ENCODE measurements at places on chromosomes 12 and 14.

- DNase-seq = no peak
Measured at GRCh38 chr12:59164991-59165718, 244.9 kb upstream of the LRIG3 start.

GRCh38 chr12:67193704-67194103 is 75.5 kb upstream of the CAND1 start:
- no peak for DNase-seq

GRCh38 chr12:106258935-106259334 is 11.1 kb upstream of the CKAP4 start:
- no peak for DNase-seq

- no peak for DNase-seq
Measured at GRCh38 chr12:69231479-69231878, 7.9 kb upstream of the CPSF6 start.

GRCh38 chr12:45309836-45310626 is 94.1 kb downstream of the ANO6 start:
- DNase-seq = no peak

DNA sequence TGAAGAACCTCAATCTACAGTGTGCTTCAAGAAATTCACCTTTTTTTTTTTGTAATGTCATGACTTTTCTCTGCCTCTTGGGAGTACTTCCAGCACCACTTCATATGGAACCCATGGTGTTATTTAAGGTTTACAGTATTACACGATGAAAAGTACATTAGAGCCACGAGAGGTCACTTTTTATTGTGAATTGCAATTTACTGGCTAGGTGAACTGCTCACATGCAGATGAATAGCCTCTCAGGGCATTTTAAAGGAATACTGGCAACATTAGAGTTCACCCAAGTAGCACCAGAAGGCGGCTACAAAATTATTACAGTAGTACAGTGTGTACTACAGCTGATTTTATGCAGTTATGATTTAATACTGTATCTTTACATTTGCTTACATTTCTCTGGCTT is 99.1 kb upstream of the PPP4R3A start:
- no peak for DNase-seq

DNA sequence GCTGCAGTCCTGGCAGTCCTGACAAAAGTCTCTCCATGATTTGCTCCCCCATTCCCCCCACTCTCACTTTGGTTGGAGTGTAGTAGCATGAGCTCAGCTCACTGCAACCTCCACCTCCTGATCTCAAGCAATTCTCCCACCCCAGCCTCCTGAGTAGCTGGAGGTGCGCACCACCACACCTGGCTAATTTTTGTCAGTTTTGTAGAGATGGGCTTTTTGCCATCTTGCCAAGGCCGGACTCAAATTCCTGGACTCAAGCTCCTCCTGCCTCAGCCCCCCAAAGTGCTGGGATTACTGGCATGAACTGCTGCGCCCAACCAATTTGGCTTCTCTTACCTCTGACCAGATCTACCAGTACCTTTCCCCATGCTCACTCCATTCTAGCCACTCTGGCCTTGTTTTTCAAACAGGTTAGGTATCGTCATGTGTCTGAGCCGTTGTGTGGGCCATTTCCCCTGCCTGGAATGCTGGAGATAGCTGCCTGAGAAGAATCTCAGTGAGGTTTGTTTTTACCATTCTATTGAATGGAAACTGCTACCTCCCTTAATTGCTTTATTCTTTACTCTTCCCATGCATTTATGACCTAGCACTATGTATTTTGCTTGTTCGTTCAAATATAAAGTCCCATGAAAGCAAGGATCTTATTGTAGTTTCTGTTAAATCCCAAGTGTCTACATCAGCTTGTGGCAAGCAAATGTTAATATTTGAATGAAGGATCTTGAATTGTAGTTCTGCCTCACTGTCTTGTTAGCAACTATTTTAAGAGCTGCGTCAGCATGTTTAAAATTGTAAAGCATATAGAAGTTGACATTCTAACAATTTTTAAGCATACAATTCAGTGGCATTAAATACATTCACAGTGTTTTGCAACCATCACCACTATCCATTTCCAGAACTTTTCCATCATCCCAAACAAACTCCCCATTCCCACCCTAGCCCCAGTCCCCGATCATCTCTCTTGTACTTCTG is 39.7 kb downstream of the CPSF6 start:
- DNase-seq = no peak

GRCh38 chr12:51536159-51536558 is 54.9 kb upstream of the SCN8A start:
- DNase-seq = no peak

- no peak for DNase-seq
Measured at GRCh38 chr12:56256326-56256960, 1.7 kb downstream of the ANKRD52 start.

DNA sequence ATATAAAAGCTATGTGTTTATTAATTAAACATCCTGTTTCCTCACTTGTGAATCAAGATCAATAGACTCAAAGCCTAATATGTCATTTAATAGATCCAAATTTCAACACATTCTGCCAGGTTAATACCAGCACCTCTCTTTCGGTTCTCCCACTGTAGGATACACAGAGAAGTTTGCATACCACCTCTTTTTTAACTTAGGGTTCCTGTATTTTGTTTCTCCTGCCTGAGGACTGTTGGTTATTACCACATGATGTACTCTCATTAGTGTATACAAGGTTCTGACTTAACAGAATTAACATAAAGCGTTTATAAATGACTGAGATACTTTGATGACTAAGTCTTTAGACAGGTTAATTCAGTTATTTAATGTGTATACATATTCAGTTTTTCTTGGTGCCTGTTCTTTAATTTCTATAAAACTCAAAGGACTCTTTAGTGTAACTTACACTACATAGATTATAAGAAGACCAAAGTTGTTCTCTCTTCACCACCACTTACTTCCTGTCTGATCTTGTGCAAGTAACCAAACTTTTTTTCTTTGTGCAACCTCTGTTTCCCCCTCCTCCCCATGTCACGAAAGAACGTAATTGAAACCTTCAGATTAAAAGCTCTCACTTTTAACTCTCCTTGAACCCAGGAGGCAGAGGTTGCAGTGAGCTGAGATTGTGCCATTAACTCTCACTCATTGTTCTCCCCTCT is 89.8 kb upstream of the DNM1L start:
- no peak for DNase-seq

DNA sequence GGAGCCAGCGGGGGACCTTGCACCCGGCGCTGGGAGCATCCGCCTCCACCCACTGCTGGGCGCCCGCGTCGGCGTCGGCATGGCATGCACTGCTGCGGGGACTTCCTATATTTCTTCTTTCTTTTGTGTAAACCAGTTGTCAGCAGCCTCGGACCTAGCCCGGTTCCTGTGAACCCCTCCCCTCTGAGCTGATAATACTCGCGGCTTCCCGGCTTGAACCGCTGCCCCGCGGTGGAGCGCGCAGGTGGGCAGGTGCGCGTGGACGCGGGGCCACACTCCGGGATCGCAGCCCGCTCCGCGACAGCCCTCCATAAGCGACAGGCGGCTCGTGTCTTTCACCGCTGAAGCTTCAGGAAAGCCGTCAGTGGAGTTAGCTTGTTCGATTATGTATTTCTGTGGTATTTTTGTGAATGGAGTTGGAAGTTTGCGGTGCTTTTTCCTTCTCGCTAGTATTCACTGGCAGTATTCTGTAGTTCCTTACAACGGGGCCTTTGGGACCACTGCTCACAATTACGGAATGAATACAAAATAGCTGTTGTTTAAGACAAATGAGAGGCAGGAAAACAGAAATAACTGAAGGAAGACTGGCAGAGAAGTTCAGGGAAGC is 870 bp downstream of the BMAL2 start:
- DNase-seq = peak; percentile 10

GRCh38 chr12:26097046-26097878 is 27.6 kb downstream of the BHLHE41 start:
- peak; percentile 14 for DNase-seq

DNA sequence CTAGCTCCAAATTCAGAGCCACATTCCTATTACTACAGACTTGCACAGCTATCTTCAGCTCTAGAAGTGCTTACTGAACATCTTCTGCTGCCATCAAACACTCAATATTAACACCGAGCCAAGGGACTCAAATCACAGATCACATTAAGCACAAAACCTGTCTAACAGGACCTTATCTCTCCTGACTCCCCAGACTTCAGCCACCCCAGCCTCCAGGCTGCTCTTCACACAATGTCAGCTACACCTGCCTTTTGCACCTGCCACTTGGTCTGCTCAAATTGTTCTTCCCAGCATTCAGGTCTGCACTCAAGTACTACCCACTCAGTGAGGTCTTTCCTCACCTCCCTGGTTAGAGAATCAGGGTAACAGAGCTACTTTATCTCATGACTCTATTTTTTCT is 57.1 kb downstream of the GALC start:
- no peak for DNase-seq

GRCh38 chr12:63353559-63353958 is 202.6 kb upstream of the AVPR1A start:
- DNase-seq = no peak

DNA sequence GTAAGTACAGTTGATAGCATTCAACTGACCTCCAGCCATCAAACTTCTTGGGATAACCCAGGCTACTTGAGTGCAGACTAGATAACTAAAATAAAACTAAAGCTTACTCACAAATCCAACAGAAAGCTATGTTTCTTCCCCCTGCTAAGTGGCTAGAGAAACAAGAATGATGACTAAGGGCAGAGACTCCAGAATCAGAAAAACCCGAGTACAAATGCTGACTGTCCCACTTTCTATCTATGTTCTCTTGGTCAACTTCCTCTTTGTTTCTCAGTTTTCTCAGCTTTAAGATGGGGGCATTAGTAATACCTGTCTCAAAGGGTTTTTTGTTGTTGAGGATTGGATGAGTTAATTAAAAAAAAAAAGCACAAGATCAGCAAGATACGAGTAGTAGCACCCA is 6.1 kb upstream of the NUAK1 start:
- no peak for DNase-seq

GRCh38 chr12:12098691-12099015 is 27.9 kb downstream of the BCL2L14 start:
- no peak for DNase-seq

GRCh38 chr12:57807285-57807684 is 11.2 kb downstream of the AVIL start:
- no peak for DNase-seq

DNA sequence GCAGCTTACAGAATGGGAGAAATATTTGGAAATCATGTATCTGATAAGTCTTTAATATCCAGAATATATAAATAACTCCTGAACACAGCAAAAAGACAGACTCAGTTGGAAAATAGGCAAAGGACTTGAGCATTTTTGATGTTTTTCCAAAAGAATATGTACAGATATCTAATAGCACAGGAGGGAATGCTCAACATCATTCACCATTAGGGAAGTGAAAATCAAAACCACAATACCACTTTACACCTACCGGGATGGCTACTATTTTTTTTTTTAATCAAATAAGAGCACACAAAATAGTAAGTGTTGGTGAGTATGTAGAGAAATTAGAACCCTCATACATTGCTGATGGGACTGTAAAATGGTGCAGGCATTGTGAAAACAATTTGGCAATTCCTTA is 75.6 kb downstream of the ANO6 start:
- no peak for DNase-seq

GRCh38 chr12:78457938-78458337 is 406.6 kb upstream of the SYT1 start:
- DNase-seq = no peak

DNA sequence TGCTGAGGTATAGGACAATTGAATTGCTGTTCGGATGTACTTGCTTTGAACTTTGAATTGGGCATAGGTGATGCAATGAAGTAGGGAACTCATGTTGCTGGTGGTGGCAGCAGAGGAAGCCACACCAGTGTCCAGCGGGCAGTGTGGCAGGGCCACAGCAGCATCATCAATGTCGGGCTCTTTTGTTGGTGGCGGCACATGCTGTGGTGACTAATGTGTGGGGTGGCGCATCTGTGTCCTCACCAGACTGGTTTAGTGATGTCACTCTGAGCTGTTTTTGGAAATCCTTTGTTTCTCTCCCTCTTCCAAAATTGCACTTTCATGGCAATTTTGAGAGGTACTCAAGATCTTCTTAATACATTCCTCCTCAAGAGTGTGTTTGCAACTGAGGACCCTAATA is 187.6 kb downstream of the ETNK1 start:
- DNase-seq = no peak

- no peak for DNase-seq
Measured at GRCh38 chr14:101588990-101589389, 27.7 kb downstream of the DIO3 start.

- DNase-seq = no peak
Measured at GRCh38 chr12:77615332-77615731, 215.4 kb upstream of the NAV3 start.

- no peak for DNase-seq
Measured at GRCh38 chr12:78338054-78338785, 507.5 kb downstream of the NAV3 start.

DNA sequence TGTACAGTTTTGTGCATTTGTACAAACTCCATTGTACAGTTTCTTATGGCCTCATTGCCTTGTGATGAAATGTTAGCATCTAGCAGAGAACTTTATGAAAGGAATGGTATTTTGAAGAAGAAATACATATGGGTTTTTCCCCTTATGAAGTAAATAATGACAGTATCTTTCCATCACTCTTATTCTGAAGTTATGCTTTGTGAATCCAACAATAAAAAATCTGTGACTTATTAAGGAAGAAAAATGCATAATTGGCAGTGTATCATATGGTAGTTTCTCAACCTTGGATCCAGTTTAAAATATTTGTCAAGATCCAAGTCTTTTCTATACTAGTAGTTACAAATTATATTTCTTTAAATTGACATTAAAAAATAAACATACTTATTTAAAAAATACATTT is 859.1 kb upstream of the FLRT2 start:
- DNase-seq = no peak

DNA sequence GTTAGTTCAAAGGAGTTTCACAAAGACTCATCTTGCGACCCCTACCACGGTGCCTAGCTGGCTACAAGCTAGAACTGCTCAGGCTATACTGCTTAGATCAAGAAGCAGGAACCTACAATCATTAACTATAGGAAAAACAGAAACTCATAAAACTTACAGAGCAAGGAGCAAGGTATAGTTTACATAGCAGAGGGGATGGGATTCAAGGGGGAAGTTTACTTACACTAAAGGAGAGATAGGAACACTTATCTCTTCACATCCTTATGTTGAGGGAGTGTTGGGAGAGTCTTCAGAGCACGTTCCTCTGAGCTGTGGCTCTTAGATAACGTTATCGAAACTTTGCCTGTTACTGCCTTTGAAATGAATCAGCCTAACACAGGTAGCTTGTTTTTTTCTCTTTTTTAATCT is 58.1 kb downstream of the FSCB start:
- no peak for DNase-seq

GRCh38 chr12:3085341-3086139 is 8.4 kb downstream of the TSPAN9 start:
- DNase-seq = no peak
